T-helper 9 cell (primary cell): ENCODE measurements at places on chromosomes 6 and 20.

GRCh38 chr6:1287103-1287591, 24.8 kb upstream of the FOXQ1 start:
- DNase-seq: no peak

DNA sequence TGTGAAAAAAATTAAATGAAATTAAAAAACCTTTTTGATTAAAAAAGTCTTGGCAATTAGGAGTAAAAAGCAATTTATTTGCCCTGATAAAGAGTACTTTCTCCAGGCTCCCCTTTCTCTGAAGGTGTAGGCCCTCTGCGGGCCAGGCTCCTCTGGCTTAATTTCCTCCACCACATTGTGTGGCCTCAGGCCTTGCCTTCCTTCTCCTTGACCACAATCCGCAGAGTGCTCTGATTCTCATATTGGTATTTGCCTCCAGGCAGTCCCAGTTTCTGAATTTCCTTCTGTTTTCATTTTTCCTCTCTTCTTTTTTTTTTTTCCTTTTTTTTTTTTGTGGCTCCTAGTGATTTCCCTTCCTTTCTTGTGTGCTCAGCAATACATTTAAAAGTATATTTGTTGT, 96.4 kb downstream of the AIG1 start:
- DNase-seq: no peak

DNA sequence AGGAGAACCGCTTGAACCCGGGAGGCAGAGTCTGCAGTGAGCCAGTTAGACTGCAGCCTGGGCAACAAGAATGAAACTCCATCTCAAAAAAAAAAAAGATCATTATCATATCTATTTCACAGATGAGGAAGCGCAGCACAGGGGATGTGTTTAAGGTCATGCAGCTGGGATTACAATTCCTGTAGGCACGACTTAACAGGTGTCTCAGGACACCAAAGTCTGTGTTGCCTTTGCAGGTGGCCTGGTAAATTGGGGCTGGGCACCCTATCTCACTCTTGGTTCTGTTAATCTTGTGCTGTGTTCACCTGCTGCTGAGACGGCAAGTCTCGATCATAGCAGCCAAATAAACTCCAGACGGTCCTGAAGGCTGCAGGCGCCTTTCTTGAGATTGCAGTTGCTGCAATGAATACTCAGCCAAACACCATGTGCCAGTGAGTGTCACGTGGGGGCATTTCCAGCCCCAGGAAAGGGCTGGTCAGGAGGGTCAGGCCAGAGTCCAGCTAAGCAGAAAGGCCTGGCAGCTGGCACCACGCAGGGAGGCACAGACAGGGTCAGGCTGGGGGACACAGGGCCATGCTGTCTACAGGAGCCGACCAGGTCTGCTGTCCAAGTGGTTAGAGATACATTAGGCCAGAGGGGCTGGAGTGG, 55.8 kb downstream of the FGD2 start:
- DNase-seq: no peak

- no peak for DNase-seq
These were observed 2.0 kb downstream of the LKAAEAR1 start for GRCh38 chr20:64082126-64082731.

DNA sequence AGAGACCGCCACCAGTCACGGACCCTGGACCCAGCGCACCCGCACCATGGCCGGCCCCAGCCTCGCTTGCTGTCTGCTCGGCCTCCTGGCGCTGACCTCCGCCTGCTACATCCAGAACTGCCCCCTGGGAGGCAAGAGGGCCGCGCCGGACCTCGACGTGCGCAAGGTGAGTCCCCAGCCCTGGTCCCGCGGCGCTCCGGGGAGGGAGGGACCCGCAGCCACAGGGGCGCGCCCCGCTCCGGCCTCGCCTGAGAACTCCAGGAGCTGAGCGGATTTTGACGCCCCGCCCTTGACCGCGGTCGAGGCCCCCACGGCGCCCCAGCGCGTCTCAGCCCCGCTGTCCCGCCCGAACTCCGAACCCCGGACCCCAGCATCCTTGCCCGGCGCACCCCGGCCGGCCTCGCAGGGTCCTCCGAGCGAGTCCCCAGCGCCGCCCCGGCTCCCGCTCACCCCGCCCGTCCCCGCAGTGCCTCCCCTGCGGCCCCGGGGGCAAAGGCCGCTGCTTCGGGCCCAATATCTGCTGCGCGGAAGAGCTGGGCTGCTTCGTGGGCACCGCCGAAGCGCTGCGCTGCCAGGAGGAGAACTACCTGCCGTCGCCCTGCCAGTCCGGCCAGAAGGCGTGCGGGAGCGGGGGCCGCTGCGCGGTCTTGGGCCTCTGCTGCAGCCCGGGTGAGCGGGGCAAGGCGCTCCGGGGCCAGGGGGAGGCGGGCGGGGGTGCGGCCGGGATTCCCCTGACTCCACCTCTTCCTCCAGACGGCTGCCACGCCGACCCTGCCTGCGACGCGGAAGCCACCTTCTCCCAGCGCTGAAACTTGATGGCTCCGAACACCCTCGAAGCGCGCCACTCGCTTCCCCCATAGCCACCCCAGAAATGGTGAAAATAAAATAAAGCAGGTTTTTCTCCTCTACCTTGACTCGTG, at the start of gene OXT:
TSS of gene OXT (plus strand) at position 11 of the 920 bp plus-strand sequence. CDS start at position 47, 36 bp downstream.
- peak; percentile 65 for DNase-seq

- peak; percentile 54 for DNase-seq
These were observed 16.1 kb upstream of the ZNF217 start for GRCh38 chr20:53609491-53610445.

DNA sequence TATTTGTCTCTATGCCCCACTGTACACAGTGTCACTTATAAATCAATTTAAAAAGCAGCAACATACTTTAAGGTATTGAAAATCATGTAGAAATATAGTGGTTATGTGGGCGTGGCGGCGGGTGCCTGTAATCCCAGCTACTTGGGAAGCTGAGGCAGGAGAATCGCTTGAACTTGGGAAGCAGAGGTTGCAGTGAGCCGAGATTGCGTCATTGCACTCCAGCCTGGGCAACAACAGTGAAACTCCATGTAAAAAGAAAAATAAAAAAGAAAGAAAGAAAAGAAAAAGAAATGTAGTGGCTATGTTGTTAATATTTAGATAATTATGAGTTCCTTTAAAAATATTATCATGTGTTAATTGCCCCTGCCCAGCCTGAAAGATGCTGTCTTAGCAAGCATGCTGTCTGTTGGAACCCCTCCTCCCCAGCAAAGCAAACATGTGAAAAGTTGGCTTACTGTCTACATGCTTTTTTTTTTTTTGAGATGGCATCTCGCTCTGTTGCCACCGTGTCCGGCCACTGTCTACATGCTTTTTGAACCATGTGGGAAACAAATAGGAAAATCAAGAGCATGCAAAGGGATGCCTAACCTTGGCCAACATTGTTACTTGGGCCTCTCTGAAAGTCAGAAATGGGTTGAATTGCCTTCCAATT, 151.4 kb upstream of the TSHZ2 start:
- no peak for DNase-seq

DNA sequence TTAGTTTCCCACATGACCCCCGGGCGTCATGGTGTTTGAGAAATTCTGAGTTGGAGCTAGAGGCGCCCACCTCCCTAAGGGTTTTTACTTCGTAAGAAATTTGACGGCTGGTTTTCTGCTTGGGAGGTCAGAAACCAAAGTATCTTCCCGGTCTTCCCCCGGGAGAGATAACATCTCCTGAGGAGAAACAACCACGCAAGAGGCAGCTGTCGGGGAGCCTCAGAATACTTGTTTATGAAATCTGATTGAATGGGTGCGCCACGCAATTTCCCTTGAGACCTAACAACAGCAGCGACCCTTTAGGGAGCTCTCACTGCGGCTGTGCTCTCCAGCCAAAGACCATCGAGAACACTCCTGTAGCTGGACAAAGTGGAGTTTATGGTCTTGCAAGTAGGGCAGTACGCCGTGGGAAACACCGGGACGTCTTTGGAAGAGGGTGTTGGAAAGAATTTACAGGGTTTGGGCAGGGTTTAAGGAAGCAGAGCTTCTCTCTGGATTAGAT, 608 bp upstream of the EIF2S2 start:
- no peak for DNase-seq

- DNase-seq: no peak
These were observed 93.6 kb downstream of the RIMS1 start for GRCh38 chr6:71979911-71980310.

GRCh38 chr6:134822920-134823709, 126.8 kb downstream of the ALDH8A1 start:
- DNase-seq: no peak

DNA sequence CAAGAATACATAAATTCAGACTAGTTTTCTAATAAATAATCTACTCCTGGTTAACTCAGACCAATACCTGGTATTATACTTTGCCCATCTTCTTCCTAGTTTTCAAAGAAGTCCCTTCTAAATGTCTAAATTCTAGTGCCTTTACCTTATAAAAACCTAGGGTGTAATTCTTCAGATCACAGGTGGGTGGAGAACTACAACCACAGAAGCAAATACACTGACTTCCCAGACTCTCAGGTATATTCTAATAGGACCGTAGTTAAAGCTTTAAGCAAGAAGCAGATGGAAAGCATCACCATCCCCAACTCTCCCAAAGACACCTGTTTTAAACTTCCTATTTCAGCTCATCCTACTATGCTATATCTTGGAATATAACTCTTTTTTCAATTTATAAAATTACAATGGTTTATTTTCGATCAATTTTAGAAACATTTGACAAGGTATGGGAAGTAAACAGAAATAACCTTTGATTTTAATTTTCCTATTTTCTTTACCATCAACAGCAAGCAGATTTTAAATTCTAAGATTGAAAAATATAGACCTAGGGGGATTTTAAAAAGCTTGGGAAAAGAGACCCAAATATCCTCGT, 15.8 kb downstream of the MAN1A1 start:
- no peak for DNase-seq

DNA sequence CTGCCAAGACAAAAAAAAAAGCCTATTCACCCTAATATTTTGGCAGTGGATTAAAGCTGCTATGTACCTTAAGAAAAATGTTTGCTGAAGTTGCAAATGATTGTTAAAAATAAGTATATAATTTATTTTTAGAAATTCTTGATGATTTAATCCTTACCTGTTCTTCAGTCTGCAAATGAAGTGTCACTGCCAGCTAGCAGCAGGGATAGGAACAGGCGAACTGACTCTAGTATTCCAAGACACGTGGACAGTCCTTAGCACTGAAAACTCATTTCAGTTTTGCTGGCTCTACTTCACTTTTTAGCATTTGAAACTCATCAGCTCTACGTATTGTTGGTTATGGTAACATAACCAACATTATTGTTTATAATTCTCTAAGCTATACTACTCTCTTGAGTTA, 204.4 kb upstream of the ID4 start:
- DNase-seq: no peak

GRCh38 chr20:37511610-37512275, 9.3 kb upstream of the NNAT start:
- no peak for DNase-seq

GRCh38 chr20:33751775-33752174, 20.0 kb downstream of the ZNF341 start:
- DNase-seq: no peak

- DNase-seq: no peak
These were observed 28.5 kb downstream of the SF3B5 start for GRCh38 chr6:144066741-144067484.

- DNase-seq: peak; percentile 54
These were observed 647 bp downstream of the AK9 start for GRCh38 chr6:109690373-109690736.

DNA sequence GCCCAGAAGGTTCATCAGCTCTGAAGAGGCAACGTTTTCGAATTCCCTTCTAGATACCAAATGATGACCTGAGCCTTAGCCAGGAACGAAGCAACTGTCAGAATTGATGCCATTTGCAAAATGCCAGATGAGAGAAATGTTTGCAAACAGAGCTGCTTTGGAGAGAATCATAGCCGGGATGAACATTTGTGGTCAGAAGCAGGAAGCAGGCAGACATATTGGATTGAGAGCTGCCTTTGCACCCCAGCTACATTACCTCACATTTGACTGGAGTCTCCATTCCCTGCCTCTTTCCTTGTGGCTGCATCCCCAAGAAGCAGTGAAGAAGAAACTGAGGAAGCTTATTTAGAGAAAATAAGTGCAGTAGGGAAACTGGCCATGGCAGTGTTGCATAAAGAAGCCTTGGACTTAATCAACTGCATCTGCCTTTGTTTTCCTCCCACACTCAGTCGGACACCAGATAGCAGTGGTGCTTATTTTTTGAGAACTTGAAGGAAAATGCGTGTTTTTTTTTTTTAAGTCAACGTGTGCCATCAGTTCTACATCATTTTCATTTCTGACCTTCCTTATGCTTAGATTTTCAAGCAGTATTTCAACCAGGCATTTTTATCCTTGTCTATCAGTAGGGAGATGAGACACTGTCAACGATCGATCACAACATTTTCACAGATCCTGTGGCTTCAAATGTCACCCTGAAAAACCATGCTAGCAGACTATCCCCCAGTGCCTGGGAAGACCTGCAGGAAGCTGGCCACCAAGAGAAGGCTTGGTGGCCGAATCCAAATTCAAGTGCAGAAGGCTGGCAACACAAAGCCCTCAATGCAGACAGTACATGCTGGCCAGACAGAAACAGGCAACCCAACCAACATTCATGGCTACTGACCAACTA, 541.2 kb upstream of the JARID2 start:
- DNase-seq: no peak

DNA sequence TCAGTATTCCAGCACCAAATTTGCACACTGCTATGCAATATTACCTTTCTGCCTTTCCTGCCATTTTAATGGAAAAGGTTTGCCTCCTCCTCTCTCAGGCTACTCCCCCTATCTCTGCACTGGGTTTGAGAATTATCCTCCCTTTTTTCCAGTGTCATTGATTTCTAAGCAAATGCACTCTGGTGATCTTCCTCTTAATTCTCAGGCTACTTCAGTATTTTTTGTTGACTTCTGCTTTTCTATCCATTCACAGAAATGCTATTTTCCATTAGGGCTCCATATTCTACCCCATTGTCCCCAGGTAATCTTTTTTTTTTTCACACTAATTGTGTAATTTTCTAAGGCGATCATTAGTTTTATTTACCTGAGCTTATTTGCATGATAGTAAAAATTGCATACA, 144.0 kb downstream of the GJA1 start:
- no peak for DNase-seq

GRCh38 chr20:24488800-24489175, 19.4 kb downstream of the SYNDIG1 start:
- DNase-seq: no peak

GRCh38 chr6:11471261-11471660, 66.3 kb upstream of the TMEM170B start:
- no peak for DNase-seq

DNA sequence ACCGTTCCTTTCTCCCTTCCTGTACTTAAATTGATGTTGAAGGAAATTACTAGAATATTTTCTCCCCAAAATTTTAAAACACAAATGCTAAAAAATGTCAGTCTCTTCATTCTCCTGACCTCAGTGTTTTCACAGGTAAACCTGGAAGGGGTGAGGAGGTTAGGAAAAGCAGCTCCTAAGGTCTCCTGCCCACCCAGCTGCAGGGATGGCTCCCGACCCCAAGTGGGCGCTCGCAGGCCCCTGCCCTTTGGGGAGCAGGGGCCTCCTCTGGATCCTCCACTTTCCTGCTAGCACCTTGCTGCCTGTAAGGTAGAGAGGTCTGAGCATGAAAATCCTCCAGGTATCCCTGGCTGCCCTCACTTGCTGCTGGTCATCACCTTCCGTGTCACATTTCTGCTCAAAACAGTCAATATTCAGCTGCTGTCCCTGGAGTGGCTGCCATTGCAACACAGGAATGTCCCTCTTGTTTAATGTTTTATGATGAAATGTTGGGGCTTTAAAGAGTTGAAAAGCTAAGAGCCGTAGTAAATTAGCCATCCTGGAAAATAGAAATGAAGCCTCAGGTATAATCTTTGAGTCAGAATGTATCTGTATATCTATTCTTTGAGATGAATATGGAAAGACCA, 10.9 kb upstream of the HSP90AB1 start:
- DNase-seq: no peak
